ENCODE measurements at places on chromosomes 7 and 10.

- DNase-seq, result no peak
Observed at GRCh38 chr10:119197921-119198320, 9.4 kb upstream of the GRK5 start.

DNA sequence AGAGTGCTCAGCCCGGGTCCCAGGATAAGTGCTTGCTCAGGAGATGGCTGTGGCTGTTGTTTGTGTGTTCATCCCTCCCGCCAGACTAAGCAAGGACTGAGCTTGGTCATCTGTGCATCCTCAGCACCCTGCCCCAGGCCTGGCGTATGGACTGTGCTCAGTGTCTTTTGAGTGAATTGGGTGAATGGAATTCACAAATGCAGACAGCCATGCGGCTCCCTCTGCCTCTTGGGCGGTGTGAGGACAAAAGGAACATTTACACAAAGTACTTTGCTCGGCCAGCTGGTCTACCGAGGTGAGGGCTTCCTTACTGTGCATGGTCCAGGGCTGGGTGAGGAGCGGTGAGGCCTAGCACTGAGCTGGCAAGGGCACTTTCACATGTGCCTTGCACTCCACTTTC is 120.2 kb downstream of the CDH23 start:
- DNase-seq, result no peak

DNA sequence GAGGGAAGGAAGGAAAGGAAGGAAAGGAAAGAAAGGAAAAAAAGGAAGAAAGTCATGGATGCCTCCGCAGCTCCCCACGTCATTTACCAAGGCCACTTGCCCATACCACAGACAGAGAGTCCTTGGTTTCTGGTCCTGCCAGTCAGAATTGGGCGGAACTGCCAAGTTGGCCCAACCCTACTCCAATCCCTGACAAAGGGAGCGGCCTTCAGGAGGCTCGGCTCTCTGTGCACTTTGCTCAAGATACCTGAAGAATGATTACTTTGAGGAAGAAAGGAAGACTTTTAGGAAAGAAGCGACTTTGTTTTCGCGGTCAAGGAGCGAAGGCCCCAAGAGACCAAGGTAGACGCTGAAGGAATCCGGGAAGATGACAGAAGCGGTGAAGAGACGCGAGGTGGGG is 49.1 kb upstream of the FXYD4 start:
- DNase-seq, result no peak

DNA sequence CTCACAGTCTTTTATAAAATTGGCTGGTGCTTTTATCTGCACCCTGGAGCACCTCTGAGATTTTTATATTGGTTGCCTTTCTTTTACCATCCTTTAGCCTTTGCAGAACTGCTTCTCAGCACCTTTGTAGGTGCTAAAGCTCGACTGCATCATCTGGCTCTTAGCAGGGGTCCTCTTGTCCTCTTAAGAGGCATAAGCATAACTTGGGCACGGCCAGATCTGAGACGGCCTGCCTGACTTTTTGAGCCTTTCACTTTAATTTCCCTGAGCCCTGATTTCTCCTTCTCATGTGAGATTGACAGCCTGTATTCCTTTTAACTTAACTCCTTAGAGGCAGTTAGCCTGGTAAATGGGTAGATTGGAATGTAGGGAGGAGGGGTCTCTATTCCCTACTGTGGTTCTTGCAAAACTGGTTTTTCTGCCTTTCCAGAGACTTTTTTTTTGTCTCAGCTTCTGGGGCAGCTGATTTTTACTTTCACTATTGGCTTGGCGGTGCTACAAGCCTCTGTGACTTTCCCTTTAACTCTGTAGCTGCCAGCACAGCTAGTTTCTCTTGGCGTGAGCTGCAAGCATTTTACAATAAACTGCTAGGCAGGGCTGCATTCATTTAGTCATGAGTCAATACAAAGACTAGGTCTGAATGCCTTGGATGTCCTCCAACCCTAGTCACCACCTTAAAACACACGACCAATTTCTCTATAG is 24.0 kb downstream of the ZPBP start:
- DNase-seq, result peak; percentile 42

GRCh38 chr7:74252893-74253292 is 1.3 kb downstream of the RFC2 start:
- no peak for DNase-seq

- DNase-seq, result no peak
Observed at GRCh38 chr7:100575746-100576383, 2.2 kb upstream of the SAP25 start.

GRCh38 chr7:55432939-55433784 is 68.0 kb downstream of the LANCL2 start:
- DNase-seq, result no peak

DNA sequence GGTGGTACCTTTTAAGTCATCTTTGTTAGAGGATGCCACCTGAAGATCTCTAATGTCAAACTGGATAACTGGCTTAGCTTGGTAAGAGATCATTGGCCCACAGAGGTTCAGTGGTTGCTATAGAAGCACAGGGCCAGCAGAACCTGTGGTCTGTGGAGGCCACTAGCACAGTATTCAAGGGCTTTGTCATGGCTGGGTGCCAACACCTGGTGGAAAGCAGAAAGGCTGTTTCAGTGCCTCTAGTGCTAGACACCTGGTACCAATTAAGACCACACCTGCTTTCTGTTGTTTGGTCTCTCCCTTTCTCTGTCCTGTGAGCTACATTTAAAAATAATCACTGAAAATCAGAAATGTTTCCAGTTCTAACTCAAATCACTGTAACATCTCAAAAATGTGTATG is 10.0 kb upstream of the PCGF5 start:
- no peak for DNase-seq

DNA sequence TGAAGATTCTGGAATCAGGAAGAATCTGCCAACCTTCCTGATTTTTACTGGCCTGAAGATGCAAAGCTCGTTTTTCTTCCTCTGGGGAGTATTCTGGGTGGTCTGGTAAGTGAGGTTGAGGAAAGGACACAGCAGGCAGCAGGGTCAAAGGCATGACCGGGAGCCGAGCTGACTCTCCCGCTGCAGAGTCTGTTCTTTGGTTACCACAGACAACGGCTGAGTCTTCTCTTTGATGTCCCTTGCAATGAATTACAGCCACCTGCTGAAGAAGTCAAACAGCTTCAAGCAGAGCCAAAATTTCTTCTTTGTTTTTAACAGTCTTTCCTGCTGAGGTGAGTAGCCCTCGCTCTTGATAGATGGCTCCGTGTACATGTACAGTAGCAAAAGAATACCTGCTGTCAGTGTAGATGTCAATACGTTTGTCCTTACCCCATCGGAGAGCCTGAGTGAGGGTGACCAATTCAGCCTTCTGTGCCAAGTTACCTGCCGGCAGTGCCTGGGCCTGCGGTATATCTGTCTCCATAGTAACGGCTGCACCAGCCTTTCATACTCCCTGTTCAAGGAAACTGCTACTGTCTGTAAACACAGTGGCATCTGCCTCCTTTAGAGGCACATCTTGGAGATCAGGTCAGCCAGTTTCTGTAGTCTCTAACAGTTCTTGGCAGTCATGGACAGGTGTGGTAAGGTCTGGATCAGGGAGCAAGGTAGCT is 76.4 kb downstream of the PRR15 start:
- no peak for DNase-seq
